M059J (cell line): ENCODE measurements at places on chromosomes 1 and 21.

- DNase-seq = peak; percentile 57
These were observed 32.9 kb upstream of the TADA1 start for GRCh38 chr1:166908942-166909341.

GRCh38 chr1:87563211-87563610 lies 234.5 kb downstream of the LMO4 start:
- no peak for DNase-seq

- DNase-seq = no peak
These were observed 35.4 kb upstream of the SCMH1 start for GRCh38 chr1:41277371-41277975.

- DNase-seq = peak; percentile 71
These were observed 2.6 kb downstream of the HDGF start for GRCh38 chr1:156748670-156749418.

DNA sequence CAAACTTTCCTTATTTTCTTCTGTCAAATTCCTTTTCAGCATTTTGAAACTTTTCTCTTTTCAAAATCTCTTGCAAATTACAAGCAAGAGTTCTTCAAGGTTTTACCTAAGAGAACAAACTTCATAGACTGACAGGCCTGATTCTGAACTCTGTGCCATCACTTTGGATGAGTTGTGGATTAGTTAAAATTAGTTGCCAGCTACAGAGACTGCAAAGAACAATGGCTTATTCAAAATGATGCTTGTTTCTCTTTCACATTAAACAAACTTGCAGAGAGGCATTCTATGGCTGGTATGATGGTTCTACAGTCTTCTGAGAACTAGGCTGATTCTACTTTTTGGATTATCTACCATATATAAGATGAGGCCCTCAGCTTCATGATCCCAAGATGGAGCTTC lies 3.8 kb downstream of the LRRC8B start:
- DNase-seq = no peak

GRCh38 chr1:244239261-244239770 lies 188.2 kb downstream of the ZBTB18 start:
- DNase-seq = no peak

- DNase-seq = no peak
These were observed 285.0 kb downstream of the DUSP10 start for GRCh38 chr1:221456918-221457317.

GRCh38 chr1:153220606-153221303 lies 3.4 kb downstream of the PRR9 start:
- DNase-seq = no peak

DNA sequence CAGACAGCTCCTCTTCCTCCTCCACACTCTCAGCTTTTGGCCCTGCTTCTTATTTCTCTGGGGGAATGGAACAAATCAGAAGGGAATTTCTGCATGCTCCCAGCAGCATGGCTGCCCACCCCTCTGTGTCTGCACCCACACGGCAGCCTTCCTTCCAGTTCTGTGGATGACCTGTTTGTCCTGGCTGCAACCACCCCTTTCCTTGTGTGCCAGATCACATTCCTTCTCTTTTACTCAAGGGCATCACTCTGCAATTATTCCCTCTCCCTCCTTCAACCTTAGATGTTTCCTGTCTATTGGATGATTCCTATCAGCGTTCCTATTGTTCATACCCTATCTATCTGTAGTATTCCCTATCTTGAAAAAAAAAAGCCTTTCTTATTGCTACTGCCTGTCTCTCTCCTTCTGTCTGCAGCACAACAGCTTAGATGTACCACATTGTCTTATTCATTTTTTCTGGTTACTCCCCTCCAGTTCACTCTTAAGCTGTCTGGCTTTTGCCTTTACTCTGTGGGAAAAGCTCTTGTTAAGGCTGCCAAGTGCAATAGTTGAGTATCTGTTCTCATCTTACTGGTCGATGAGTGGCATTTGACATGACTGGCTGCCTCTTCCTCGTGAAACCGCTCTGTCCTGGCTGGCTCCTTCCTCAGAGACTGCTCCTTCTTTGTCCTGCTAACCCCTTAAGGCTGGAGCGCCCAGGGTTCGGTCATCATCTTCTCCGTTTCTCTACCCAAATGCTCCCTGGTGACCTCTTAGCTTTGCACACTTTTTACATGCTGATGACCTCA lies 351.1 kb downstream of the CAMTA1 start:
- peak; percentile 70 for DNase-seq

DNA sequence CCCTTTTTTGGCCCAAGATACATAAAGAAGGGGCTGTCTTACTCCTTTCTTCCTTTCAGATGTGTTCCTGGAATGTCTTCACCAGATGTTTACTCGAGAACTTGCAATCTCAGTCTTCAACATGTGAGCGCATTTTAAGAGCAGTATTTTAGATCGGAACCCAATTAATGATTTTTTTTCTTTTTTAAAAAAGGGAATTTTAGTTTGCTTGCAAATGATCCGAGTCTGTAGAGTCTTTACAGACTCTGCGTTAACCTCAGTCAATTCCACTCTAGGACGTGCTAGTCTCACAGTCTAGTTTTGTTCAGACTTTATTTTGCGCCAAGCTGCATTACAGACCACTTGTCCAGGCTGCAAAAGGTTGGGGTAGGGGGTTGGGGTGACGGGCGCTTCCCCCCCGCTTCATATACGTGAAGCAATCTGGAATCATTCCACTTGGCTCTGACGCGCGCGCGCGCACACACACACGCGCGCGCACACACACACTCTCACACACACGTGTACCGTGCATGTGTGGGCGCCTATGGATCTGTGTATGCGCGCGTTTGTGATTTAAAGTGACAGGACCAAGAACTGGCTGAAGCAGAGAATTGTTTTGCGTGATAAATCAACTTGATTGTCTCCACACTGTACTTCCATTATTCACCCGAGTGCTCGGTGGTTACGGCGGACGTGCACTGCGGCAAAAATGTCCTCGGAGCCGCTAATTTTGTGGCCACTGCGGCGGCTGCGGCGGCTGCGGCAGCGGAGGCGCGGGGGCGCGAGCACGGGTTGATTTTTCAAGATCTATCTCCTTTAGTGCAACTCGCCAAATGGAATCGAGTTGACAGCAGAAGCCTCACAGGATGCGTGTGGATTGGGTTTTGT lies 25.6 kb upstream of the NFIA start:
- no peak for DNase-seq

DNA sequence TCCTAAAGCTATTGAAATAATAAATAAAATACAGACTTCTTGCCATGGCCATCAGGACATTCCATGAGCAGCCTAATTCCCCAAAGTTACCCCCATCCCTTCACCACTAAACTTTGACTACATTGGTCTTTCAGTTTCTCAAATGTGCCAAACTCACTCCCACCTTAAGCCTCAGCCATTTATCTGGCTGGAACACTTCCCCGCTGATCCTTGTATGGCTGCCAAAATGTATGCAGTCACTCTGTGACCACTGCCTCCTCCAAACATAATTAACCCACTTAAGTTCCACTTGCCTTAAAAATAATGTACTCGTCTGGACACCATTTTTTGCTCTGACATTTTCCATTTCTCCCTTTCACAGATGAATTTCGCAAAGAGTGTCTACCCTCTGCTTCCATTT lies 407.4 kb downstream of the NTNG1 start:
- DNase-seq = no peak

- peak; percentile 67 for DNase-seq
These were observed 553 bp downstream of the TTF2 start for GRCh38 chr1:117060441-117061317.

DNA sequence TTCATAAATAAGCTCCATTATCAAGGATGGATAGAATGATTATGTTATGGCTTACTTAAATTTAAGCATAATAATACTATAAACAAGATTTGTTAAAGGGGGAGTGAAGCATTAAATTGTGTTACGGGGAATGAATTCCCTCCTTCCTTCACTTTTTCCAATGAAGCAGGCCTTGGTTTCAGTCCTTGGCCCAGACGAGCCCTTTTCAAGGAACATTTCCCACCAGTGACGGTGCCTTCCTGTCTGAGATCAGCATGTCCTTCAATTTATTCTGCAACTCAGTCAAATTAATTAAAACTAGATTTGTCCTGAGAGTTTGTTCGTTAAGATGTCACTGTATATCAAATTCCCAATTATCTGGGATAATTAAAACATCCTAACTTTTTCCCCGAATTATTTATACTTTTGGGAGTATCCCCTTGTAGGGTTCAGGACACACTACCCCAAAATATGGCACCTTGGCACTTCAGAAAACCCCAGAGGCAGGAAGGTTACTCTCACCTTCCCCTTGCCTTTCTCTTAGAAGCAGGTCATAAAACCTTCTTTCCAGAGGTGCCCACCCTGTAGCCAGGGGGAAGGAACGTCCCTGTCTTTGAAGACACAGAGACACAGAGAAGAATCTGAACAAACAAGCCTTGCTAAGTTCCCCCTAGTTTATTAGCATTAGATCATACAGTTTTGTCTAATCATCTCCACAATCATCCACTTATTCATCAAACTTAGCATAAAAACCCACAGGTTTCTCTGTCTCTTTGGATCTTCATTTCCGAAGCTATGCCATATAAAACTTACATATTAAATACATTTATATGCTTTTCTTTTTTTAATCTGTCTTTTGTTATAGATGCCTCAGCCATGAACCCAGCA lies 86.2 kb upstream of the ARHGAP29 start:
- peak; percentile 48 for DNase-seq

DNA sequence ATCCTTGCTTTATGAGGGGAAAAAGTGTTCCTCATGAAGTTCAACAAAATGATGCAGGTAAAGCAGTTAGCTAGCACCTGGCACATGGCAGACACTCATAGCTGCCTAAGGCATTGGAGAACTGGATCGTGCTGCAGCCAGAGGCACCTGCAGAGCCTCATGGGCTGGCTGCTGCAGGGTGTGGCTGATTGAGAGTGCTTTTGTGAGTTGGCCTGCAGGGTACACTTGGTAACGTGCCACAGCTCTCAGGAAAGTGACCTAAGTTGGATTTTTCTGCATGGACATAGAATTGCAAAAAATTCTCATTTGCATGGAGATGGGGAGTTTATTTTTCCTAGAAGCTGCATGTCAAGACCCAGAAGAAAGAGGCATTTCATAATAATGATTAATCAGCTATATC lies 31.6 kb upstream of the IL20 start:
- no peak for DNase-seq

- no peak for DNase-seq
These were observed 534.3 kb downstream of the PLPP3 start for GRCh38 chr1:56045062-56045461.

DNA sequence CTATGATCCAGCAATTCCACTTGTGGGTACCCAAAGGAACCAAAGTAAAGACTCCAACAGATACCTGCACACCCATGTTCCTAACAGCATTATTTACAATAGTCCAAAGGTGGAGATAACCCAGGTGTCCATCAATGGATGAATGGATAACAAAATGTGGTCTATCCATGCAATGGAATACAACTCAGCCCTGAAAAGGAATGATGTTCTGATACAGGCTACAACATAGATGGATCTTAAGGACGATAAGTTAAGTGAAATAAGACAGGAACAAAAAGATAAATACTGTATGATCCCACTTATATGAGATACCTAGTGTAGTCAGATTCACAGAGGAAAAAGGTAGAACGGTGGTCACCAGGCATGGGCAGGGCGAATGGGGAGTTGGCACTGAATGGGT lies 69.7 kb downstream of the GNG4 start:
- DNase-seq = no peak

GRCh38 chr1:93734999-93735398 lies 53.4 kb upstream of the BCAR3 start:
- DNase-seq = peak; percentile 50

GRCh38 chr1:232273011-232273410 lies 356.9 kb downstream of the SIPA1L2 start:
- peak; percentile 23 for DNase-seq

- no peak for DNase-seq
These were observed 8.6 kb downstream of the RIIAD1 start for GRCh38 chr1:151729966-151730291.

GRCh38 chr1:39671793-39672550 lies at the start of gene NT5C1A:
TSS of gene NT5C1A (minus strand) at chr1:39672107. CDS start at chr1:39672038, 69 bp downstream.
- no peak for DNase-seq

DNA sequence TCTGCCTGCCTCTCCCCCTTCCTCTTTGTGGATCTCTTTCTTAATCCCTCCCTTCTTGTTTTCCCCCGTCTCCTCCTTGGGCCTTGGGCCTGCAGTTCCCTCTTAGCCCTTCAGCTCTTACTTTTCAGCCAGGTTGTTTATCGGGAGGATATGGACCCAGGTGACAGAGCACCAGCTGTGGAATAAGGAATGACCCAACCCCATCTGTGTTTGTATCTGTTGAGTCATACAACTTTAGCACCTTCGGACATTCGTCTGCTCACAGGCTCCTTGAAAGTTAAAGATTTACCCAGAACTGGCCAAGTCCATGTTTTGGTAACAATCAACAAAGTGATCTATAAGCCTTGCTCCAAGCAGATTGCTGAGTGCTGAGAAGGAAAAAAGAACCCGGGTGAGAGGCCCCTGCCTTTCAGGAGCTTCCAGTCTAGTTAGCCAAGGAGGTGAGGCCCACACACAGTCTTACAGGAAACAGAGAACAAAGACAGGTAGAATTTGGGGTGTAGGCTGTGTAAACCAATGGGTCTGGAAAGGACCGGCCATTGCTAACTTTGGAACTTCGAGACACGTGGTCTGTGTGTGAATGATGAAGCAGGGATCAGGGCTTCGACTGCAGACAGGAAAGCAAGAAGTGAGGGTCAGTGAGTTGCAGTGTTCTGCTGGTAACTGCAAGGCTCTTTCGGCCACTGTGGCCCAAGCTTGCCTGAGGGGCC lies 66.7 kb upstream of the F3 start:
- peak; percentile 24 for DNase-seq

- DNase-seq = peak; percentile 65
These were observed 2.8 kb upstream of the SERINC2 start for GRCh38 chr1:31409946-31410858.

DNA sequence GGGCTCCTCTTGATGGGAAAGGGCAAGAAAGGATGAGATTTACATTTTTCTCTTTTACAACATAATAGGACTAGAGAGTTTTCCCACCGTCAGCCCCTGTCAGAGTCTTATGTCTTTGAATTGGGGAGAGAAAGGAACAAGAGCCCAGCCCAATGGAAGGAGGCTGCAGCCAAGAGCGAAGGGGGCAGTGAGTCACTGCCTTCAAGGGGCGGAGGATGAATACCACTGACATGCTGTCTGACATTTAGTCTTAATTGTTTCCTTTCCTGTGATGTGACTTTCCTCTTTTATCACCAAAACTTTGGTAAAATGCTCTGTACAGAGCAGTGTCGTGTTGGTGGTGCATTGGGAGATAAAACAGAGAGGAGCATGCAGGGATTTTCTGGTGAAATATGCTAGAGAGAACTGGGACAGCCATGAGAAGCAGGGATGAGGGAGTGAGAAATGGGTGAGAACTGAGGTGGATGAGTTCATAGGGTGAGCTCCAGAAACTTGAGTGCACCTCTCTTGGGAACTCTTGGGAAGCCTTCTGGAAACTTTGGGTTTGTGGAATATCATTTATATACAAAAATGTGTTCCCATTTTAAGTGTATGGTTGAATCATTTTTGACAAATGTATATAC lies 179.9 kb upstream of the FGGY start:
- peak; percentile 78 for DNase-seq

GRCh38 chr1:85660541-85660940 lies 47.7 kb downstream of the ZNHIT6 start:
- no peak for DNase-seq

GRCh38 chr1:47187231-47187925 lies 2.5 kb downstream of the PDZK1IP1 start:
- DNase-seq = no peak
